CD4-positive, alpha-beta T cell treated with Interleukin-2 at 100 ng/mL for 4 hours (primary cell): ENCODE measurements at places on chromosomes 3 and 15.
A peak's percentile ranks its signal among the peaks of the same experiment; 100 is the strongest.

DNA sequence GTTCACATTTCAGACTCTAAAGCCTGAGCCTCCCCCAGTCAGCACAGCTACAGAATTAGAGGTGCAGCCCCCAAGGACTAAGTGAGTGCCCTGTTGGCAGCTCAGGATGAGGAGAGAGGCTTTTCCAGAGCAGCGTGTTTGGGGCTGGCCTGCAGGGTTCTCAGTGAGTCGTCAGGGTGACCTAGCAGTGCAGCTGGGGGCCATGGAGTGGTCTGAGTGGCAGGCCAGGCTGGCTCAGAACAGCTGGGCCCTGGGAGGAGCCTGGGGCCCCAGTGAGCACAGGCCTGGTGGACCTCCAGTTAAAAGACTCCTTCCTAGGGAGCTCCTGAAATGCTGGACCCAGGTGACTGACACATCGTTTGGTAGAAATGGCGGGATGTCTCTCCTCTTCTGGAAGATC, 108.3 kb downstream of the SLC49A4 start:
- DNase-seq: no peak

DNA sequence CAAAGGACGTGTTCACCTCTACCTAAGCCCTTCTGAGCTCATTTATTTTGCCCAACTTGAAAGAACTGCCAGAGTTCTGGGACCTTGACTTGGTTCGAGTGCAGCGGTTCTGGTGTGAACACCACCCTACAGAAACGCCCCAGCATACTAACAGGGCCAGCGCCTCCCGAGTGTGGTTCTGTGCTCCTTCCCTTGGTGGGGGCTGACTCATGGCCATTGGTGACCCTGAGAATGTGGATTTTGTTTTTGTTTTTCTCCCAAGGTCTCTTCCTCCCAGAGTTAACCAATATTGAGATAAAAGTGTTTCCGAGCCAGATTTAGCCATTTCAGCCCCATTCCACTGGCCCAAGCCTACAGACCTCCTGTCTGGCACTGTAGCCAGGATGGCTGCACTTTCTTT, 27.9 kb downstream of the SEMA7A start:
- DNase-seq: no peak

DNA sequence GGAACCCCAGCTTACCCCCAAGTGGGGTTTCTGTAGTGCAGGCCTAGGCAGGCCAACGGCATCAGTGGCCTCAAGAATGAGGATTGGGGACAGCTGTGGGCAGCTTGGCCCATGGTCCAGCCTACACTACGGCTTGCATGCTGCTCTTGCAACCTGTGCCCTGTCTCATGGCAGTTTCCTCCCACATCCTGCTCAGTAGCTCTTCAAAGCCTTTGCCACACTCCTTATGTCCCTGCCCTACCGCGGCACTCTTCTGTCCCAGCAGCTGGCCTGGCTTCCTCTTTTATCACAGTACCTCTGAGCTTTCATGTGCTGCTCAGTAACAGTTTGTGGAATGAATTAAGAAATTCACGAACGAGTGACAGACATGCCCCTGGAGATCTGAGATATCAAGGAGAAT, 431.0 kb downstream of the EPHB1 start:
- no peak for DNase-seq

DNA sequence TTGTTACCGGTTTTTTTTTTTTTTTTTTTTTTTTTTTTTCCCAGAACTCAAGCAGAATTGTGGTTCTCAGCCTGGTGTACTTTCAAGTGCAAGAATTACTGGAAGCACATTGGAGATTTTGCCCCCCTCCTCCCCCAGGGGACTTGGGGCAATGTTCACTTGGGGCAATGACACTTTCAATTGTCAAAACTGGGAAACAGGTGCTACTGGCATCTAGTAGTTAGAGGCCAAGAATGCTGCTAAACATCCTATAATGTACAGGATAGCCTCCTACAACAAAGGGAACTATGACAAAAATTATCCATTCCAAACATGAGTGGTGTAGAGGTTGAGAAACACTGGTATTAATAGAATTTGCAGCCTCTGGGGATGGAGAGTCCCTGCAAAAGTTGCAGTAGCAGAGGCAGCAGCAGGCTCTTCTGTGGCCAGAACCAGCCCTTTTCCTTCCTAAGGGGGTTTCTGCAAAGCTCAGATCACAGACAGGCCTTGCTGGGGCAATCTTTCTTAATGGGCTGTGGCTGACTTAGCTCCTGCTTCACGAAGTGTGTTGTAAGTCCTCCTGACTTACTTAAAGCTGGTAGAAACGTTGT, 144.3 kb upstream of the MRPS22 start:
- no peak for DNase-seq

- no peak for DNase-seq
Observed at GRCh38 chr15:49471733-49472132, 48.7 kb downstream of the FGF7 start.

DNA sequence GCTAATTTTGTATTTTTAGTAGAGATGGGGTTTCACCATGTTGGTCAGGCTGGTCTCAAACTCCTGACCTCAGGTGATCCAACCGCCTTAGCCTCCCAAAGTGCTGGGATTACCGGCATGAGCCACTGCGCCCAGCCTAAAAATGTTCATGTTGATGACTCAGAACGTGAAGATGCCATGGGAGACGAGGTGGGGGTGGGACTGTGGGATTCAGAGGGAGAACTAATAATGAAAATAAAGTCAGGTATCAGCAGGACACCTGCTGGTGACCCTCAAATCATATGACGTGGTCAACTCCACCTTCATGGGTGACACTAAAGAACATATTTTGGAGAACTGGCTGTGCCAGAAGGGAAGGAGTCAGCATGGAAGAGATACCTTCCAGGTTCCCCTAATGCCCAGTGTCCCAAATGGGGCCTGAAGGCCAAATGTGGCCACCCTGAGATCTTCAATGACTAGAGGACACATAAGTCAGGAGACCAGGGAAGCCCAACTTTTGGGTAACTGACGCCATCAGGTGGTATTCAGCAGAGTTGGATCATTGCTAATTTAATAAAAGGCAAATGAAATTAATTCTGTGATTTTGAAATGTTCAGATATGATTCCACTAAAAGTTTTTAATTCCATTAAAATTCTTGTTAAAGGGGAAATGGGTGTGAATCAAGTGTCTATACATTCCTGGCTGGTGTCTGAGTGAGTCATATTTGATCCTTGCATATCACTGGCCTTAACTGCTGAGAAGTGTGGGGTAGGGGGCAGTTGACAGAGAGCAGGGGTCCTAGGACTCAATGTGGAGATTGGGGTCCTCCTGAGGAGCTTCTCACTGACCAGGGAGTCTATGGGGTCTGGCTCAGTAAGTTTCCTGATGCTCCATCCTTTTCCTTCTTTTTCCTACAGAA, 88.6 kb upstream of the GSK3B start:
- peak; percentile 13 for DNase-seq

DNA sequence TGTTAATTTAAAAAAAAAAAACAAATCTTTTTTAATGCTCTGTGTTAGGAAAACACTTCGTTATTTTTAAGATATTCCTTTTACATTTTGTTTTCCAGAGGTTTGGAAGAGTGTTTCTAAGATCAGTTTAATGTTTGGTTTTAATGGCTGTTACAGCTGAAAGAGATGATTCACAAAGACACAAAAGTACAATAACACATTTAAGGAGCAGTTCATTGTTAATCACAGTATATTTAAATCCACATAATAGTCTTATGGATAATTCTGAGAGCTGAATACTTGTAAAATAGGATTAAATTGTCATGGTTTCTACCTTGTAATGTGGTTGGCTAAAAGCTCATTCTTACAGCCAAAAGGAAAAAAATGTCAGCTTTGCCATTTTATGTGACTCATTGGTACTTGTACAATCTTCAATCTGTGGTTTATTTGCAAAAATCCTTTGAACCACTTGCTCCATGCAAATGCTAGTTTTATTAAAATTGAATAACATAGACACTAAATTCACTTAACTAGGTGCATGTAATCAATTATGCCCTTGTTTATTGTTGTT, 426.4 kb downstream of the NLGN1 start:
- DNase-seq: no peak

- no peak for DNase-seq
Observed at GRCh38 chr3:15329046-15330005, 3.1 kb downstream of the SH3BP5 start.

DNA sequence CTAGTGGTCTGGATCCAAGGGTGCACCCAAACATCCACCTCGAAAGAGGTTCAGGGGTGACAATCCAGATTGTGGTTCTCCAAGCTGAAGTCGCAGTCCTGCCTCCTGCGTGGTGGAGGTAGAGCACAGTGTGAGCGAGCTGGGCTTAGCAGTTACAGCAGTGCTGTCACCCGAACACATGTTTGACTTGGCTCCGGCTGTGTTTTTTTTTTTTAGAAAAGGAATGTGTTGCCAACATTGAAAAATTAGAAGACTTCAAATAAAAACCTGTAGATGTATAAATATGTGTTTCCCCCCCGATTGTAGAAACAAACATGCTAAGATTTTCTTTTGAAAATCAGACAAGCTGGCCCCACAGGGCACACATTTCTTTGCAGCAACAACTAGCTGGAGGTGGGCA, 530.8 kb downstream of the SHQ1 start:
- DNase-seq: no peak

GRCh38 chr3:30704931-30705890, 98.8 kb downstream of the TGFBR2 start:
- DNase-seq: no peak

- no peak for DNase-seq
Observed at GRCh38 chr15:33163816-33164215, 30.7 kb downstream of the FMN1 start.

GRCh38 chr15:29840926-29841325, 18.7 kb upstream of the TJP1 start:
- DNase-seq: no peak

- no peak for DNase-seq
Observed at GRCh38 chr3:34024447-34025240, 226.2 kb downstream of the PDCD6IP start.

GRCh38 chr15:59185725-59186124, 20.9 kb upstream of the LDHAL6B start:
- no peak for DNase-seq

- DNase-seq: no peak
Observed at GRCh38 chr15:67244971-67245478, 9.4 kb downstream of the AAGAB start.

- DNase-seq: no peak
Observed at GRCh38 chr15:101043011-101043410, 123.9 kb downstream of the LRRK1 start.

DNA sequence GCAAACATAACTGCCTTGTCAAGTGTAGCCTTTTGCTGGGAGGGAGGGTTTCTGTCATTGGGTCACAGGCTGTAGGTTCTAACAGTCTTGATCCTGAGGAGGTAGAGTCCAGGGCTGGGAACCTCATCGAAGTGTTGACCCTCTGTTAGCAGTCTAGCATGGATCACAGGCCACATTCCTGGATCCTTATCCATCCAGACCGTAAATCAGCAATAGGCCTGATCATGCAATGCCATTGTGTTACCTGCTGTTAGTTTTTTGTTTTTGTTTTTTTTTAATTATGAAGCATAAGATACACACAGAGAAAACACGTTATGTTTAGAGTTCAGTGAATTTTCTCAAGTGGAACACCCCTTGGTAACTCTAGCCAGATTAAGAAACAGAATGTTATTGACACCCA, 282.0 kb upstream of the TPM1 start:
- DNase-seq: no peak

DNA sequence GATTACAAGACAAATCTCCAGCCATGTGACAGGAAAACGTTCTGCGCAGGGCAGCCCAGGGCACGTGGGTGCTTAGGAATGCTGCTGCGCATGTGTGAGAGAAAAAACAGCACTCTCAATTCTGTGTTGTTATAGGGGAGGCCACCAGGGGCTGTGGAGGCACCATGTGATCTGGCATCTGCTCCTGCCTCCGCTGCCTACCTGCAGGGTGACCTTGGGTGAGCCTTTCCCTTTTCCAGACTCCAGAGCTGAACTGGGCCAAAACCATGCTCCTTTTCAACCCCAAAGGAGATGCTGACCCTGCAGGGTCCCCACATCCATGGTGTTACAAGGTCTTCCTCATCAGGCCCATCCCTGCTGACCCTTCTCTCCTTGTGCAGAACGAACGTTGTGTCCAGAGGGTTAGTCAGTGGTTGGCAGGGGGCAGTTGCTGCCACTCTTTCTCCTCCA, 81.5 kb upstream of the RASGRF1 start:
- DNase-seq: no peak

GRCh38 chr3:108171106-108171505, 51.1 kb downstream of the IFT57 start:
- DNase-seq: no peak

DNA sequence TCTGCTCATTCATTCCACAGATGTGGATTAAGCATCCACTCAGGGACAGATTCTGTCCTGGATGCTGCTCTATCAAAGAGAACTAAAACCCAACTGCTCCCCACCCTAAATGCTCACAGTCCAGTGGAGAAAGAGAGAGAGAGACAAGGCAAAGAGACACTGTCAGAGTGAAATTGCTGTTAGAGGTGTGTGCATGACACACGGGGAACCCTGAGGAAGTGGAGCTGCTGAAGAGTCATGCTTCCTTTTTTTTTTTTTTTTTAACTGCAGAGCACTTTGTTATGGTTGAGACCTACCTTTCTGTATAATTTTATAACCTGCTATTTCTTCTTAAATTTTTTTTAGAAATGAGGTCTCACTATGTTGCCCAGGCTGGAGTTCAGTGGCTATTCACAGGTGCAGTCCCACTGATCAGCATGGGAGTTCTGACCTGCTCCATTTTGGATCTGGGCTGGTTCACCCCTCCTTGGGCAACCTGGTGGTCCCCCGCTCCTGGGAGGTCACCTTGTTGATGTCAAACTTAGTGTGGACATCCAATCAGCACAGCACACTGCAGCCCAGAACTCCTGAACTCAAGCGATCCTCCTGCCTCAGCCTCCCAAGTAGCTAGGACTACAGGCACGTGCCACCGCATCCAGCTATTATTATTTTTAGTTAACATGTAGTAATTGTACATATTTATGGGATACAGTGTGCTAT, 18.2 kb upstream of the PSTPIP1 start:
- DNase-seq: no peak

DNA sequence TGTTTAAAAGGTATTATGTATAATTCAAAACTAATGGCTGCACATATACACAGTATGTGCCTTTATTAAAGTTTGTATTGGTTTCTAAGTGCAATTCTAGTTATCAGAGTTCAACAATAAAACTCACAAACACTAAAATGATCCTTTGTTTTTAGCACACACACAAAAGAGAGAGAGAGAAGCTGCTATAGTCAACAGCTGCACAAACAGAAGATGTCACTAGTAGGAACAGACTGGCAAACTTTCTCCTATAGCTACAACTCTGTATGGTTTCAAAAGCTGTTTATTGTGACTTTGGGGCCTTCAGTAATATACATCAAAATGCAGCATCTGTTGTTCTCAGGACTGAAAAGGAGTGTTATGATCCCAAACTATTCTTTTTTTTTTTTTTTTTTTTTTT, 6.1 kb downstream of the SECISBP2L start:
- DNase-seq: no peak

DNA sequence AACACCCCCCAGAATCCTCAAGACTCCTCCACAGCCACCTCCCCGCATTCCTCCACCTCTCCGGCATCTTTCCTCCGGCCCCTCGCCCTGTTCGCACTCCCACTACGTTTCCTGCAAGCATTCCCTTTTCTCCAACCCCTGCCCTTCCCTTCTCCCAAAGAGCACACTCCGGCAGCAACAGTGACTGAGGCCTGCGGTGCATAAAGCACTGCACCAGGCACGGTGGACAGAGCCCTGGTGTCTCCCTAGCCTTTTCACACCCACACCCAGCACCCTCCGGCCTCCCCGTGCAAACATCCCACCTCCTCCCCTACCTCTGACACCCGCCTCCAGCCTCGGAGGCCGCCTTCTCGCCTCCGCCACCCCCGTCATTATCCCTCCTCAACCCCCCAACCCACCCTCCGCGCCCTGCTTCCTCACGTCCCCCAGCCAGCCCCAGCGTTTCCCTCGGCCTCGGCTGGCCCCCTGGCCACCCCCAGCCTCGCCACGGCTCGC, 577 bp downstream of the ZNF148 start:
- DNase-seq: peak; percentile 22
